ENCODE measurements at places on chromosomes 11 and 22.

DNA sequence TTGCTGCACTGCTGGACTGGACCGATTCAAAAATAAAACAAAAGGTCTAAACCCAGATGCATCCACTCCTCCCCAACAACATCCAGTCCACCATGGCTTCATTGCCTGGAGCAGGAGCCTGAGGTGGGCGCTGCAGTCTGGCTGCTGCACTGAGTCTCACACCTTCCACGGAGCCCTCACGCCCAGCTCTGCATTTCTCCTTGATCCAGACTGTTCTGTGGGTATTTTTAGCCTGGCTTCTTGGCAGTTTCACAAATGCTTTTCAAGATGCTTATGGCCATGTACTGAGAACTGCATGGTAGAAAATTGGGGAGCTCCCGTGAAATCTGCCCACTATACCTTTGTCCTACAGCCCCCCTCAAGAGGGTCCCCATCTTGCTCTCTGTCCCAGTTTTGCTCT is 53.3 kb upstream of the JAM3 start:
- no peak for DNase-seq

DNA sequence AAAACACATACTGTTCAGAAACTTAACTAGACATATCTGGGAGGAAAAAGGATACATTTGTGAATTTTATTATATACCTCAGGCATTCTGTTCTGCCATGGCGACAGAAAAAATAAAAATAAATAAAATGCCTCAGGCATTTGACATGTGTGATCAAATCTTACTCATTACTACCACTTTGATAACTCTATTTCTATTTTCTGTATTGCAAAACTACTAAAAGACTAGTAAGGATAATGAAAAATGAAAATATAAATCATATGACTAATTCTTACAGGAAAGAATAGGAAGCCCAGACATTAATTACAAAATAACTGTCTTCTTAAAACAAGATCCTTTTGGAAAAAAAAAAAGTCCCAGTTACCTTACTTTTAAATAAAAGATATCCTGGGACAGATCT is 5.3 kb downstream of the PICALM start:
- no peak for DNase-seq

DNA sequence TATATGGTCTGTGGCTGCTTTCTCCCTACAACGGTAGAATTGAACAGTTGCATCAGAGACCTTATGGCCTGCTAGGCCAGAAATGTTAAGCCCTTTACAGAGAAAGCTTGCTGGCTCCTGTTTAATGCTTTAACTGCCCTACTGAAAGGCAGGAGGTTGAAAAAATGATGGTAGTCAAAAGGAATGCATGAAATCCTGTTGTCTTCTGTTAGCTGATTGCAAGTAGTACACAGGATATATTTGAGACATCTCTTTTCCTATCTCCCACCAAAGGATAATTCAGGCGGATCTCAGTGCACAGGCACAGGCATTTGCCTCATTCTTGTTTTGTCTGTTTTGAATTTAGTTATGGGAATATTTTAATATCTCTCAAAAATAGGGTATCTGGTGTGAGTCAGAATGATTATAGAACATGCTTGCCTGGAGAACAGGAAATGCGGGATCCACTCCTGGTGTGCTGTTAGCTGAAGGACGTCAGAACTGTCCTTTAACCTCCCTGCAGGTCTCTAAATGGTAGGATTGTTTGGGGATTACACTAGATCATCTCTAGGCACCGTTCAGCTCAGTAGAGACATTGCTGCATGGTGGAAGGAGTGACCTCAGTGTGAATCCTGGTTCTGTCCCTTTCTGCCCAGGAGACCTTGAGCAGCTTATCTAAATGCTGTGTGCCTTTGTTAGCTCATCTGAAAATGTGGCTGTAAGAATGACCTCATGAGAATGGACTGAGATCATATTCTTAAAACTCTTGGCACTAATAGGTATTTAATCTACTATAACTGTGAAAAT is 49.5 kb downstream of the PACS1 start:
- no peak for DNase-seq

DNA sequence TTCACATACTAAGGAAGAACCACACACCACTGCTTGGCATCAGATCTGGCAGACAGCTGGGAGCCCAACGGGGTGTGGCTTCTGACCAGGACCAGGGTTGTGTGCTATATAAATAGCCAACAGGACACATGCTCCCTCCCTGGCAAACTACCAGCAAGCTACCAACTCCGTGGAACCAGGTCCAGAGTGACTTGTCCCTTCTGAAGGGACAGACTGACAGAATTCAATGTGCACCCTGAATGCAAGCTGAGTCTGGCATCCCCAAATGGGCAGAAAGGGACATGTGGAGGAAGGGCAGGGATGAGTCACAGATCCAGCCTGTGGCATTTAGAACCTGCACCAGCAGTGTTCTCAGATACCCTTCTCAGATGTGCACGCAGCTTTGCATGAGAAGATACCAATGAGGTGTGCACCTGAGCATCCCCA is 92.9 kb downstream of the MICAL3 start:
- DNase-seq: no peak

DNA sequence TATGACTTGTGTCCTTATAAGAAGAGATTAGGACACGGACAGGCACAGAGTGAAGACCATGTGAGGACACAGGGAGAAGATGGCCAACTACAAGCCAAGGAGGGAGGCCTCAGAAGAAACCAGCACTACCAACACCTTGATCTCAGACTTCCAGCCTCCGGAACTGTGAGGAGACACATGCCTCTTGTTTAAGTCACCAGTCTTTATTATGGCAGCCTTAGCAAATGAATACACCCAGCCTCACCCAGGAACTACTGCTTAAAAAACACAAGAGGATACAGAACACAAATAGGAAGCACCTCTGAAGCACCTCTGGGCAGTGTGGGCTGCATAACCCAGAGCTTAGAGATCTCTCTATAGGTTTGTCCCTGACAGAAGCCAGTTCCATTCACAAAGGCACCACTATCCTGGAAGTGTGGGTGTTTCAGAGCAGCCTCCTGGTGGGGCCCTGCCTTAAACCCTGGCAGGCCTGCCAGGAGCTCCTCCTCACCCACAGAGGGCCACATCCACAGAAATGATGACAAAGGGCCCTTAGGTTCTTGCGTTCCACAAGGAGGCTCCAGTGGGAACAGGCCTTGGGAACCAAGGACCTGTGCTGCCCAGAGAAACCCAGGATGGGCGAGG is 58.8 kb downstream of the CHRDL2 start:
- DNase-seq: no peak

DNA sequence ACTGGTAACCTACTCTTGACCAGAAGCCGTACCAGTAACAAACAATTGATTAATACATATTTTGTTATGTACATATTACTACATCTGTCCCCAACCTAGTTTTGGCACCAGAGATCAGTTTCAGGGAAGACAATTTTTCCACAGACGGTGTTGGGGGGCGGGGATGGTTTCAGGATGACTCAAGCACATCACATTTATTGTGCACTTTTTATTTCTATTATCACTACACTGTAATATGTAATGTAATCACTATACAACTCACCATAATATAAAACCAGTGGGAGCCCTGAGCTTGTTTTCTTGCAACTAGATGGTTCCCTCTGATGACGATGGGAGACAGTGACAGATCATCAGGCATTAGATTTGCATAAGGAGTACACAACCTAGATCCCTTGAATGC is 15.5 kb downstream of the DGCR8 start:
- DNase-seq: no peak

DNA sequence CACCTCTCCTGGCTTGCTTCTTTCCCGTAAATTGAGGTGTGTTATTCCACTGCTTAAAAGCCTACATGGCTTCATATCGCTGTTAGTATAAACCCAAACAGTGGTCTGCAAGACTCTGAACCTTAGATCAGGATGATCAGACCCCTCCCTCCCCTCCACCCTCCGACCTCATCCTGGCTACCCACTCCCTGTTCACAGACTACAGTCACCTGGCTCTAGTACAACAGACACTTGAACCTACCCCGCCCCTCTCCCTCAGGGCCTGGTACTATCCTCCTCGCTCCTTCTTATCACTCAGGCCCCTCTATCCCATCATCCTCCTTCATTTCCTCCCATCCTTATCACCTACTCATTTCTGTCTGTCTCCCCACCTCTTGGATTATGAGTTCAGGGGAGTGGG is 20.1 kb downstream of the PTPRJ start:
- DNase-seq: no peak

DNA sequence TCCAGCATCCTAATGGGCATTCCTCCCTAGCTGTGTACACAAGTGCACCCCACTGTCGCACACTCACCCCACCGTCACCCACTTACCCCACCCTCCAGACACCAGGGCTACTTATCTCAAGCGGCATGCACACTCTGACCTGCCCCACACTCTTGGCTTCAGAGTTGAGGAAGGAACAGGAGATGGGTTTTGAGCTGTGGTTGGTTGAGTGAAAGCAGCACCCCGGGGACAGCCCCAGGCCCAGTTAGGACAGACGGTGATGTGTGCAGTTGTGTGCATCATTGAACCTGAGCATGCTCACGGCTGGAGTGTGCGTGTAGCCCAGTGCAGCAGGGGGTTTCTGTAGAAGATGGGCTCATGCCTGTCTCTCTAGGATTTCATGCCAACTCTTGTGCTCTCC is 32.5 kb downstream of the AHNAK start:
- DNase-seq: no peak

DNA sequence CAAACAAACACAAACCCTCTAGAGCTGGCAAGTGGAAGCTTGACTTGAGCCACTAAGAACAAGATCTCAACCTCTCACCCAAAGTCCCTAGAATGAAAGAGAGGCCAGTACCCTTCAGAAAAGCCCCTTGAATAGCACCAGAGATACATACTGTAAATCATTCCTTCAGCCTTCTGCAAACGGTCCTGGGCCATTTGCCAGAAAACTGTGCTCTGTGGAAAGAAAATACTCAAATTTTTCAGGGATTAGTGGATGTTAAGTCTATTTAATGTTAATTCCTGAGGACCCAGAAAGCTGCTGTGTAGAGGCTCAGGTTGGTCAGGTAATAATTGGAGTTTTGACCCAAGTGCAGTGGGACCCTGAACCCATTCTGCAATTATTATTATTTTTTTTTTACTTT is 16.9 kb downstream of the SERPINH1 start:
- DNase-seq: no peak

DNA sequence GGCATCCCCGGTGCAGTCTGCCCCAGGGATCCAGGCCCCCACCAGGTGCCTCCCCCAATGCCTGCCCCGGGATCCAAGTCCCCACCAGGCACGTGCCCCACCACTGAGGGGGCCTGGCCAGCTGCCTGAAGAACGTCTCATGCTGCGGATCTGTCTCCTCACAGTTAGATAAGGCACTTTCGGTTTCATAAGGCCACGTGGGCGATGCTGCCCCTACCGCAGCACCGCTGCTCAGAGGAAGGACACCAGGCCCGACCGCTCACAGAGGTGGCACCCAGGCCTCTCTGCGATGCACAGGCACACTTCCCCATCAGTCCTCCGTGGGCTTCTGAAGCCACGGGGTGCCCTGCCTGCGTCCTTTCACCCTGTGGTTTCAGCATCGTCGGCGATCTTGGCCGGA is 68.1 kb upstream of the BID start:
- DNase-seq: no peak

DNA sequence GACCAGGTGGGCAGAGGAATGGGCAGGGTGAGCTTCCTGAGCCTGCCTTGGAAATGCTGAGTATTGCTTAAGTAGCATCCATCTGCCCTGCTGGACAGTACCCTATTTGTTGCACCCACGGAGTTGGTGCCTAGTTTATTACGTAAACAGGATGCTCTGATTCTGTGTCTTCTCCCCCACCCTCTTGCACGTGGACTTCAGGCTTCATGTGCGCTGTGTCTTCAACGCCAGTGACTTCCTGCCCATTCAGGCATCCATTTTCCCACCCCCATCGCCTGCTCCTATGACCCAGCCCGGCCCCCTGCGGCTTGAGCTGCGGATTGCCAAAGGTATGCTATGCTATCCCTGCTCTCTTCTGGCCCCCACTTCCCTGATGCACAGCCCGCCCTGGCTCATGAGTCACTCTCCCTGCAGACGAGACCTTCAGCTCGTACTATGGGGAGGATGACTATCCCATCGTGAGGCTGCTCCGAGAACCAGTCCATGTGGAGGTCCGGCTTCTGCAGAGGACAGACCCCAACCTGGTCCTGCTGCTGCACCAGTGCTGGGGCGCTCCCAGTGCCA is 5.7 kb downstream of the ZP1 start:
- DNase-seq: no peak

DNA sequence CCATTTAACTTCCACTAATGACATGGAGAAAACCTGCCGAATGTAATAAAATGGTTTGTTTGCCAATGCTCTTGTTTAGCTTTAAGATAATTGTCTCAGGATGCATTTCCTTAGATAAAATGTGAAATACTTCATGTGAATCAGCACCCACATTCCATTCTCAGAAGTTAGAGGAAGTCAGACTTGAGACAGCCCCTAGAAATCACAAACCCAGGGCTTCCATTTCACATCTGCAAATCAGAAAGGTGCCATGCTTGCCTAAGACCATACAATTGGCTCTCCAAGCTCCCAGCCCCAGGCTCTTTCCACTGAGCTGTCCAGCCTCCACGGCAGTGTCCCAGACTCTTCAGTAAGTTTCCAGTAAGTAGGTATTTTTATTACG is 35.6 kb upstream of the ADORA2A start:
- no peak for DNase-seq

DNA sequence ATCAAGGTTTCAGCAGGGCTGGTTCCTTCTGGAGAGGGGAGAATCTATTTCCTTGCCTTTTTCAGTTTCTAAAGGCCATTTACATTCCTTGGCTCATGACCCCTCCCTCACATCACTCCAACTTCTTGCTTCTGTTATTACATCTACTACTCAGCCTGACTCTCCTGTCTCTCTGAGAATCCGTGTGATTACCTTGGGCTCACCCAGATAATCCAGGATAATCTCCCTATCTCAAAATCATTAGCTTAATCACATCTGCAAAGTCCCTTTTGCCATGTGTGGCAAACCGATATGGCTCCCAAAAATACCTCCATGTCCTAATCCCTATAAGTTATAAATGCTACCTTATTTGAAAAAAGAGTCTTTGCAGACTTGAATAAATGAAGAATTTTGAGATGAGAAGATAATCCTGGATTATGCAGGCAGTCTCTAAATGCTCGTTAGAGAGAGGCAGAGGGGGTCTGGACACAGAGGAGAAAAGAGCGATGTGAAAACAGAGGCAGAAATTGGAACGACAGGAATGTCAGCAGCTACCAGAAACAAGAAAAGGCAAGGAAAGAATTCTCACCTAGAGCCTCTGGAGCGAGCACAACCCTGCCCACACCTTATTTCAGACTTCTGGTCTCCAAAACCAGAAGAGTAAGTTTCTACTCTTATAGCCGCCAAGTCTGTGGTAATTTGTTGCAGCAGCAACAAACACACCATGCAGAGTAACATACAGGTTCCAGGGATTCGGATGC is 23.6 kb upstream of the ARHGAP32 start:
- DNase-seq: no peak

DNA sequence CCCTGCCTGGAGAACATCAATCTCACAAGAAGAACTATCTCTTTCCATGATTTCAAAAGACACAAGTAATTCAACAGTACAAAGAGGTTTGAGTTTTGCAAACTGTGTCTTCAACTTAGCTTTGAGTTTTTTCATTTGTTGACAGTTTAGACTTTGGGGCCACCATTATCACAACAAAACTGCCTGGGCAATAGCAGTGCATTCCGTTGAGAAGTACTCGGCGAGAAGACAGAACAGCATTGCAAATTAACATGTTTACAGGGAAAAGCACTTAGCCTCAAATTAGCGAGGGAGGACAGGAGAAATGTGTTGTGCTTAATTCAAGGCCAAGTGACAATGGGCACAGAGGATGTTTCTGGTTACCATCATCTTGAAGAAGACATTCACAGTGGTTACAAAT is 133.2 kb upstream of the MPPED2 start:
- no peak for DNase-seq

All from T-helper 2 cell (primary cell).